ENCODE measurements at places on chromosomes 13 and 19. TPM values are rescaled to one million over a fixed set of nuclear protein-coding genes. Genes with fewer than 3 reads are reported as not detected.

DNA sequence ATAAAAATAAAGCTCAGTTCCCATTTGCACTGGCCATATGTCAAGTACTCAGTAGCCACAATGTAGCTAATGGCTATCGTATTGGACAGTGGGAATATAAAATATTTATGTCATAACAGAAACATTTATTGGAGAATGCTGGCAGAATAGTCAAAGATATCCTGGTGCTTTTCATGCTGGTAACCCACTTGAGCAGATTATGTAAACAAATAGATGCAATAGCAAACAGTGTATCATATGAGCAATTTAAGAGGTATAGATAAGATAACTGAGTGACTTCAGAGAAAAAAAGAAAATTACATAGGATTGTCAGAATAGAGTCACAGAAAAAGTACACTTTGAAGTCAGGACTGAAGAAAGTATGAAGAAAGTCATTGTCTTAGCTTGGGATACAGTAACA, 426.6 kb downstream of the NDFIP2 start:
- no peak for DNase-seq

- DNase-seq: no peak
These were observed 1.9 kb downstream of the HNRNPA1L2 start for GRCh38 chr13:52644108-52644507.

- no peak for DNase-seq
These were observed 337.7 kb downstream of the KCNRG start for GRCh38 chr13:50352720-50353480.

GRCh38 chr13:113120300-113121182, 2.1 kb upstream of the F10 start:
- DNase-seq: no peak

- no peak for DNase-seq
These were observed 24.9 kb downstream of the PIAS4 start for GRCh38 chr19:4032436-4032835.

GRCh38 chr13:102402290-102402689, 442 bp upstream of the FGF14 start:
- DNase-seq: no peak

- DNase-seq: no peak
These were observed 16.4 kb upstream of the ZNF492 start for GRCh38 chr19:22617614-22618320.

The FPR1 gene
- total RNA-seq: 52.4 TPM

The TMEM86B gene
- 0.65 TPM for total RNA-seq
